ENCODE measurements at places on chromosomes 1 and 21.
A peak's percentile ranks its signal among the peaks of the same experiment; 100 is the strongest.

DNA sequence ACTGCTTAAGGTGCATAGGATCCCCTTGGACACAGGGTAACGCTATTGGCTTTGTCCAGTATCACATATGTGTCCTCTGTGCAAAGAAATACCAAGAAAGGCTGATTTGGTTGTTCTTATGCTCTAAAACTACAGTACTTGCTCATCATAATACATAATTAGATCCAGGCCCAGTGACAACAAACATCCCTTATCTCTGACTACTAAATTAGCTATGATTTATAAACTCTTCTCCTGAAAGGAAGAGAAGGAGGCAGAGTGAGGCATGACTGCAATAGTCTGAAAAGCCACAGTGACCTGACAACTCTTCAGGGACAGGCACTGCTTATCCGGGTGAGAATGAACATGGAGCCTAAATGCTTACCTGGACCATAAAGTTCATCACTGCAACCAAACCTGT is 30.7 kb downstream of the MGST3 start:
- no peak for DNase-seq

DNA sequence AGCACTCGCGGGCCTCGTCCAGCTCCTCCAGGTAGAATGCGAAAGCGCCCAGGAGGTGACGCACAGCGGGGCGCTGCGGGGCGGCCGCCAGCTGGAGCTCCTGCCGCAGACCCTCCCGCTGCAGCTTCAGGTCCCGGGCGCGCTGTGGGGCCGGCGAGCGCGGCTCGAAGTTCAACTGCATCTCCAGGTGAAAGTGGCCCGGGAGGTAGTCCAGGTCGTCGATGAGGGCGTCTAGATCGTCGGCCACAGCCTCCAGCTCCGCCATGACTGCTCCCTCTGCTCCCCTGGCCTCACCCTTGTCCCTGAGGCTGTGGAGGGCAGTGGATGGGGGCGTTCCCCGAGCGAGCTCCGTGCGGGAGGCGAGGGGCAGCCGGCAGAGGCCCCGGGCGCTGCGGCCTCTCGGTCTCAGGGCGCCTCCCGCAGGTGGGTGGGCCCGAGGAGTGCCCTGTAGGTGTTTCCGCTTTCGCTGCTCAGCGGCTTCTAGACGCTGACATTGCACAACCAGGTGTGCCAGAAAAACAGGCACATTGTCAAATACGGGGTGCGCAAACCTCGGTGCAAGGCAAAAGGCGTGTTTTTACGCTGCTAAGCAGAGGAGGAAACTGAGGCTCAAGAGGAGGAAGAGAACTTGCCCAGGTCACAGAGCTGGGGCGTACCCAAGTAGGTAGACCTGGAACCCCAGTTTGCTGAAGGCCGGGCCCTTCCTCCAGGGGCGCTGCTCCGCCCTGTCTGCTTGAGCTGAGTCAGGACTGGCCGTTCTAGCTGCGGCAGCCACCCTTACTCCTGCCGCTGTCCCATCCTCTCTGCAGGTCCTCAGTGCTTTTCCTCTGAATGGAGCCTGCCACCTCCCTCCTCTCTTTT is at the start of gene TTC22:
TTC22 (minus strand) TSS at position 425 of the 861 bp plus-strand sequence; CDS start at position 265, 160 bp downstream.
- DNase-seq = peak; percentile 84

GRCh38 chr1:93516164-93516563 is 68.2 kb downstream of the FNBP1L start:
- no peak for DNase-seq

- no peak for DNase-seq
These were observed 176.1 kb downstream of the CACNA1E start for GRCh38 chr1:181659321-181659957.

GRCh38 chr1:185279571-185279970 is 37.5 kb downstream of the IVNS1ABP start:
- no peak for DNase-seq

GRCh38 chr21:31872072-31872451 is 758 bp upstream of the HUNK start:
- no peak for DNase-seq

- no peak for DNase-seq
These were observed 139.4 kb downstream of the VPS13D start for GRCh38 chr1:12369258-12369657.

- no peak for DNase-seq
These were observed 37.1 kb downstream of the SLC30A1 start for GRCh38 chr1:211541720-211542477.

- DNase-seq = no peak
These were observed 7.0 kb upstream of the ADORA1 start for GRCh38 chr1:203120325-203121153.

- DNase-seq = no peak
These were observed 2.3 kb downstream of the ARF1 start for GRCh38 chr1:228084797-228085196.

- no peak for DNase-seq
These were observed 237.3 kb downstream of the S1PR1 start for GRCh38 chr1:101474039-101474665.

- peak; percentile 73 for DNase-seq
These were observed 234.7 kb downstream of the TOMM20 start for GRCh38 chr1:234893725-234894630.

- DNase-seq = no peak
These were observed 15.8 kb downstream of the SPEN start for GRCh38 chr1:15863156-15863901.

- DNase-seq = no peak
These were observed 56.8 kb downstream of the ZBTB17 start for GRCh38 chr1:15918962-15919715.

GRCh38 chr1:66893712-66894111 is 30.9 kb downstream of the DNAI4 start:
- no peak for DNase-seq

- DNase-seq = no peak
These were observed 14.5 kb upstream of the CFHR4 start for GRCh38 chr1:196873385-196873784.

GRCh38 chr1:67618285-67619018 is 66.5 kb upstream of the GADD45A start:
- DNase-seq = peak; percentile 74

- DNase-seq = no peak
These were observed 38.4 kb downstream of the UTP25 start for GRCh38 chr1:209866201-209866600.

- no peak for DNase-seq
These were observed 16.4 kb downstream of the CDCP2 start for GRCh38 chr1:54136269-54136896.

DNA sequence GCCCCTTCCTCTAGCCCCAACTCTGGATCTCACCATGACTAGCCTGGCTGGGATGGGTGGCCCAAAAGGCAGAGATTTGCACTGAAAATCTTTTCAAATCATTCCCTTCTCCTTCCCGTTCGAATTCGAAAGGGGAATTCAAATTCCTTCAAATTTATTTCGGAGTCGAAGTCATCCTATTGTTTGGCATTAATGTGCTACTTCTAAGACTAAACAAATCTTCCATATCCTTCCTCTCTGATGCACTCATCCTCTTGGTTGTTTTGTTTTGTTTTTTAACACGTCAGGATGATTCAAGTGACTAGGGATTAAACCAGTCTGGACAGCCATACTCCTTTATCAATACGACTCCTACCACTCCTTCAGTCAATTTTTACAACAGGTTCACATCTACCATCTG is 95.5 kb upstream of the SGIP1 start:
- DNase-seq = no peak

- DNase-seq = no peak
These were observed 33.2 kb downstream of the TRIM62 start for GRCh38 chr1:33148615-33149014.

DNA sequence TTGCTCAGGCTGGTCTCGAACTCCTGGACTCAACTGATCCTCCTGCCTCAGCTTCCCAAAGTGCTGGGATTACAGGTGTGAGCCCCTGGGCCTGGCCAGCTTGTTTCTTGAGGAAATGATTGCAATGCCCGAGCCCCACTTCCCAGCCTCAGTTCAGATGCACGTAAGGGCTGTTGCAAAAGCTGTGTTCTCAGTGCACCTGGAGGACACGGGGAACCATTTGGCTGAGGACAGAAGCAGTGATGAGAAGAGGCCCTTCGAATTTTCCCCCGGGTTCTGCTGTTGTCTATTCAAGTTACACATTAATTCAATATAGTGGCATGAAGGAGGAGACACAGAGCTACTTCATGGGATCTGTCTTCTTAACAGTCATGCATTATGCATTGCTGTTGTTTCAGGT is 78.8 kb upstream of the WDR26 start:
- DNase-seq = no peak

Measured in adrenal gland (tissue), 19 donors.